ENCODE measurements at places on chromosomes 2 and 18. TPM values are rescaled to one million over a fixed set of nuclear protein-coding genes. Genes with fewer than 3 reads are reported as not detected.

GALNT3 gene
- 0.33 TPM for total RNA-seq

MAPK4 gene
- total RNA-seq: not detected

GCA gene
- total RNA-seq: 7.8 TPM

TACR1 gene
- total RNA-seq: not detected

FZD7 gene
- total RNA-seq: 0.29 TPM

GKN2 gene
- total RNA-seq: 0.65 TPM

SRSF7 gene
- total RNA-seq: 103 TPM

COBLL1 gene
- total RNA-seq: 5.2 TPM

DNER gene
- total RNA-seq: 0.67 TPM

GALR1 gene
- total RNA-seq: not detected

MRPL53 gene
- total RNA-seq: 18.8 TPM

ALPI gene
- total RNA-seq: not detected

RBM44 gene
- 0.67 TPM for total RNA-seq

ERBB4 gene
- total RNA-seq: under 0.01 TPM

SOX11 gene
- not detected for total RNA-seq

STEAP3 gene
- total RNA-seq: 20.6 TPM

All from vein endothelial cell (primary cell).